NCI-H2171 treated with DMSO at 0.1 percent for 48 hours (cell line): ENCODE measurements at places on chromosomes 12 and 14.

GRCh38 chr12:6437586-6437985 is 7.2 kb upstream of the CD27 start:
- DNase-seq: no peak

- no peak for DNase-seq
Measured at GRCh38 chr14:34088914-34089313, 138.0 kb upstream of the EGLN3 start.

GRCh38 chr14:47509957-47510356 is 165.4 kb downstream of the MDGA2 start:
- DNase-seq: no peak

GRCh38 chr12:6735448-6736191 is 11.8 kb downstream of the COPS7A start:
- peak; percentile 90 for DNase-seq

- no peak for DNase-seq
Measured at GRCh38 chr12:18824287-18824686, 86.4 kb downstream of the CAPZA3 start.

DNA sequence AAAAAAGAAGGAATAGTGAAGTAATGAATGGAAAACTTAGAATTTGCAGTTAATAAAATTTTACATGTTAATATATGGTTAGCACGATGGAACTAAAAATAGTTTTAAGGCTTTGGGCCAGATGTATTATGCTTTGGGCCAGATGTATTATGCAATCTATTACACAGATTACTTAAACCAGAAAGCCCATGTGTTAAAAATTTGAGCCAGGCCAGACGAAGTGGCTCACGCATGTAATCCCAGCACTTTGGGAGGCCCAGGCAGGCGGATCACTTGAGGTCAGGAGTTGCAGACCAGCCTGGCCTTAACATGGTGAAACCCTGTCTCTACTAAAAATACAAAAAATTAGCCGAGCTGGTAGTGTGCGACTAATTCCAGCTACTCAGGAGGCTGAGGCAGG is 17.2 kb downstream of the IFT81 start:
- DNase-seq: no peak

DNA sequence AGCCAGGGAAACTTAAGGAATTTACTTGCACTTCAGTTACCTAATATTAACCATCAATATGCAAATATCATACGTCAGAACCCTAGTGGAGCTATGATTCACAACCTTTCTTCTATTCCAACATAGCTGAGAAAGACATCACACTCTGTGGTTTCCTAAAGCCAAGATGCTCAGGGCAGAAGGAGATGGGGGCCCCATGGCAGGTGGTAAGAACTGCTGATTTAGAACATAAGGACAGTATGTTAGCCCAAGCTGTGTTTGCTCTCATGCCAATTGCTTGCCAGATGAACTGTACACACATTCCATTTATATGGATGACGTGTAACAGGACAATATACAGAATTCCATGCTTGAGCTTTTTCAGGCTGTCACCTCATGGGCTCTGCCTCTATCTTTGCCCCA is 34.6 kb downstream of the HECTD4 start:
- DNase-seq: peak; percentile 94

DNA sequence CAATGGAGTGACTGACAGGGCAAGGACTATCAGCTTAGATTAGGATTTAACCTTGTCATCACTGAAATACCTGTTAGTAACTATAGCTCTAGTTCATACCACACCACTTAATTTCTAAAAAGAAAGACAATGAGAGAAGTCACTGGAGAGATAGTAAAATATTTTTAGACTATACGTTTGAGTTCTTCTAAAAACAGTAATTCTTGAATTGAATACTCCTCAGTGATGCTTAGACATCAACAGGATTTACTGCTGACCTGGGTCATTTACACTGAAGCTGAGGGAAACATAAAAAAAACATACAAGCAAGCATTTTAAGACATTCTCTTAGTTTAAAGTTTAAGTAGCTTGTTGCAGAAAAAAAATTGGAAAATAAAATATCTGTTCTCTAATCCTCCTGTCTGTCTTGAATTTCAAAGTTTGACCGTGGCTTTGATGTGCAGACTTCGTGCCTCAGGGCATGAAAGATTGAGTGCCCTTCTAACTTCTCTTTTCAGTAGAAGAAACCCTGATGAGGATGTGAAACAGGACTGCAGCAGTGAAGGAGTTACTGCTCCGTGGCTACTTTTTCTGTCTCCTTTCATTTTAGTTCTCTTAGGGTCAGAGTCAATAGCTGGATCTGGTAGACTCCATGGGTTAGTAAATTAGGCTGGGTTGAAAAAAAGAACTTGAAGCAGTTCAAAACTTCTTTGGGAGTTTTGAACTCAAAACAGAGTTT is 172.2 kb downstream of the PTPRO start:
- no peak for DNase-seq

DNA sequence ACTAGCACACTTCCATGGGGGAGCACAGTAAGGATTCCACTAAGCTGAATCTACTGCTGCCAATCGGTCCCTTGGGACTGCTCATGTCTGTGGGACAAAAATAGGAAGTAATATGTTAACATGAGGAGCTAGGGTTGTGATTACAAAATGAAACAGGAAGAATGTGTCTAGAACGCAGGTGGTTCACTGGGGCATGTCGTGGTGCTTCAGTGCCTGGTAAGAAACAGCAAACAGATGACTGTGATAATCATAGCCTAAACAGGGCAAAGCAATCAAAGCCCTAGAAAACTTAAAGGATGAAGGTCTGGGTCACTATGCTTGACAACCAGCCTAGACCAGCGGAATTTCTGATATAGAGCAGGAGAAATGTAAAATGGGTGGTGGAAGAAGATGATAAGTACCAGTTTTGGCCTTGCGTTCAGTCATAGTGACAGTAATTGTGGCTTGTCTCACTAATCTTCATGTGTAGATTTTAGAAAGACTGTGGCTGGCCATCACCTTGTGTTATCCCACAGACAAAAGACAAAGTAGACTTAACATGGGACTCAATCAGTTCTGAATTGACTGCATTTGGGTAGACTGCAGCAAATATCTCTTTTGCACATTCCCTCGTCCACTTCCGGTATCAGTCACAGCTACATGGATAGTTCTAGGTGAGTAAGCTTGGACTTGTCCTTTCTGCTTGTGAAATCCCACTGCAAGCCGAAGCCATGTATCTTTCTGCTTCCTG is 51.4 kb downstream of the WASHC3 start:
- DNase-seq: no peak

DNA sequence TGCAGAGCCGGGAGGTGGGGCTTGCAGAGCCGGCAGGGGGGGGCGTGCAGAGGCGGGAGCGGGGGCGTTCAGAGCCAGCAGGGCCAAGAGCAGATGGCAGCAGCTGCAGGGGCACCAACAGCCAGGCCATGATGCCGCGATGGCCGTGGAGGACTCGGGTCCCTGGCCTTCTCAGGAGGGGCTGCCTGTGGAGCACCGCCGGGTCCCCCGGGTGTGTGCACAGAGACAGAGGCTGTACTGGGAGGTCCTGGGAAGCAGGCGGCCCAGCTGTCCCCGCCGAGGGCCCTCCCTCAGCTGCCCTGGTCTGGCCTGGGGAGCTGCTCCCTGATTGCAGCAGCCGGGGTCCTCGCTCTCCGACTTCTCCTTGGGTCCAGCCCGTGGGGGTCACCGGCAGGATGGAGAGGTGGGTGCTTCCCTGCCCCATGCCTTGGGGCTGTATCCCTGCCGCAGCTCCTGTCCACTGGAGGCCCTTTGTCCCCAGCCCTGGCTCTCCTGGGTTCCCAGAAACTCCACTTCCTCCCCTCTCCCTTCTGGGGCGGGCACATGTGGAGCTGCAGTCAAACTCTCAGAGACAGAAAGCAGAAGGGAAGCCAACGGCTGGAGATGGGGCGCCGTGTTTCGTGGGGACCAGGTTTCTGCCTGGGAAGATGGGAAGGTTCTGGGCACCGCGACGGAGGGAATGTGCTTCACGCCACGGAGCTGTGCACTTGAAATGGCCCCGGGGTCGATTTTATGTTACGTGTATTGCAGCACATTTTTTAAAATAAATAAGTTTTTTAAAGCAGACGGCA is 75.8 kb upstream of the GALNT9 start:
- no peak for DNase-seq

DNA sequence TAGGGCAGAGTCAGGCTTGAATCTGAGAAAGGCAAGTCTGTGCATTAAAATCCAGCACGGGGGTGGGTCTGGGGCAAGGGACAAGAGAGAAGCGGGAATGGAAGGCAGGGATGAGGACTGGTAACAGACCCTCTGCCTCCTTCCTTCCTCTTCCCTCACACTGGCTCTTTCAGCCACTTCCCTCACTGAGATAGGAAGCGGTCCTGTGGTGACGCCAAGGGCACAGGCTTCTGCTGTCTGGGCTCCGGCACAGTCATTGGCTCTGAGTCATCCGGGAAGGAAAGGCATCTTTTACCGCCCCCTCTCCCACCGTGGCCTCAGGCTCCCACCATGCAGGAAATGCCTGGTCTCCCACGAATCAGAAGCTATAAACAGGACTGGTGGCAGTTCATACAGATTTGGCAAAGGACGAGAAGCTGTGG is 70.2 kb downstream of the ETV6 start:
- no peak for DNase-seq

GRCh38 chr14:78967111-78967809 is 797.1 kb downstream of the NRXN3 start:
- DNase-seq: no peak

DNA sequence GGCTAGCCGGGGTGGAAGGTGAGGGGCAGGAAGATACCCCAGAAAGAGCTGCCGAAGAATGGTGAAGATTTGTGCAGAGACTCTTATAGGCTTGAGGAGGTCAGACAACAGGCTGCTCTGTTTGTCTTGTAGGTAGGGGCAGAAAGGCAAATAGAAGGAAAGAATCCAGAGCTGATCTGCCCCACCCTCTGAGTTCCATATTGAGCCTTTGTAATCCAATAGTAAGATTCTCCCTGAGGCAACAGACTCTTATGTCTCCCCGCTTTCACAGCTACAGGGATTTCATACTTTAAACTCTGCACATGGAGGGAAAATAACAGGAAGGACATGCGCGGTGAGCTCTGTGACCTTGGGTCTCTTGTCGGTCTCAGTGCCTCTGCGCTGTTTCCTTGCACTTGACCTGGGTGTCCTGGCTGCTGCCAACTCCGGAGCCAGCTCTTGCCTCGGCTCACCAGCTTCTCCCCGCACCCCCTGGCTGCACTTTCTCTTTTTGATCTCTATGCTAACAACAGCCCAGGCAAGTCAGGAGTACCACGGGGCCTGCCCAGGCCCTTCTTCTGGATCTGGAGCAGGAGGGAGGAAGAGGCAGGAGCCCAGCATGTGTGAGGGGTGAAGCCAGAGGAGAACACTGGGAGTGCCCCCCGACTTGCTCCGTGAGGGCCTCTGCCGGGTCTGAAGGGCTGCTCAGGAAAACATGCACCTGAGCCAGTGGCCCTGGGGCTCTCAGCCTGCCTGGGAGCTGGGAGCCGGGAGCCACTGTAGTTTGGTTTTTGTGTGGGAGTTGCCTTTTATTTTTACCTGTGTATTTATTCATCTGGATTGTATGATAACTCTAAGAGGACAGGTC is 75.8 kb downstream of the PPP1R36 start:
- no peak for DNase-seq
